ENCODE measurements at places on chromosomes 16 and 17. TPM values are rescaled to one million over a fixed set of nuclear protein-coding genes. Genes with fewer than 3 reads are reported as not detected.
A peak's percentile ranks its signal among the peaks of the same experiment; 100 is the strongest.

The TNFRSF13B gene
- not detected for total RNA-seq

The FOXN1 gene
- not detected for total RNA-seq

- no peak overlapping the region for H3K4me3 ChIP-seq
- H3K36me3 ChIP-seq, result no peaks in the 10 kb centered on the region
- no peak overlapping the region for H3K27ac ChIP-seq
- DNase-seq, result no peak
These were observed 268.1 kb downstream of the IRF8 start for GRCh38 chr16:86167061-86167460.

The MAP3K3 gene
- 29.6 TPM for total RNA-seq

DNA sequence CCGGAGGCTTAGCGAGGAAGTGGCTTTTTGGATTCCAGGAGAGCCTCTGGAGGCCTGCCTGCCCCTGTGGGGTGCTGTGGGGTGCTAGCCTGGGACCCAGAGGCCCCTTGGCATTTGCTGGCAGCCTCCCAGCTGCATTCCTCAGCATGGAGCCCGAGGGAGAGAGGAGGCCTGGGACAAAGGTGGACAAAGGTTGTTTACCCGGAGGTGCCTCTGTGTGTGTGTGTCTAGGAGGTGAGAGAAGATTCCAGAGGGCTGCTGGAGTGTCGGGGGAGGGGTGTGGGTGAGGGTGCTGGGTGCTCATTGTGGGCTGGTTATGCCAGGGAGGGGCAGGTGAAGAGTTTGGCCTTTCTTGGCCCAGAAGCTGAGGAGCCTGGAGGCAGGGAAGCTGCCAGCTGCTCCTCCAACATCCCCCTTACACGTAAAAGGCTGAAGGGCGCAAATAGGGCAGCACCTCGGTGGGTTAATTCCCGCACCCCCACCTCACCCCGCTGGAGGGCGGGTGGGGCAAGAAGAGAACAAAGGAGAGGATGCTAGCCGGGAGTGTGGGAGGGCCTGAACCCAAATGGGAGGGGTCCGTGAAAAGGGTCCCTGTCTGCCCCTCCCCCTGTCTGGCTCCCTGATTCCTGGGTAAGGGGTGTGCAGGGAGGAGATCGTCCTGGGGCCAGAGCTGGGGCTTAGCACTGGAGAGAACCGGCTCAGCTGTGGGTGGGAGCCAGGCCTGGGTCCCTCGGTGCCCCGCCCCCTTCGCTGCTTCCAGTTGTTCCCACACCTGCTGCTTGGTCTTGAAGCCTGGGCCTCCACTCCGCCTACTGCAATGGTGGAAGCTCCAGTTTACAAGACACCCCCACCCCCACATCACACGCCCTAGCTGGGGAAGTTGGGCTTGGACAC, 9.9 kb downstream of the HEXIM2 start:
- H3K4me3 ChIP-seq, result no peak overlapping the region
- H3K36me3 ChIP-seq, result no peaks in the 10 kb centered on the region
- H3K27me3 ChIP-seq, result no peaks in the 10 kb centered on the region

DNA sequence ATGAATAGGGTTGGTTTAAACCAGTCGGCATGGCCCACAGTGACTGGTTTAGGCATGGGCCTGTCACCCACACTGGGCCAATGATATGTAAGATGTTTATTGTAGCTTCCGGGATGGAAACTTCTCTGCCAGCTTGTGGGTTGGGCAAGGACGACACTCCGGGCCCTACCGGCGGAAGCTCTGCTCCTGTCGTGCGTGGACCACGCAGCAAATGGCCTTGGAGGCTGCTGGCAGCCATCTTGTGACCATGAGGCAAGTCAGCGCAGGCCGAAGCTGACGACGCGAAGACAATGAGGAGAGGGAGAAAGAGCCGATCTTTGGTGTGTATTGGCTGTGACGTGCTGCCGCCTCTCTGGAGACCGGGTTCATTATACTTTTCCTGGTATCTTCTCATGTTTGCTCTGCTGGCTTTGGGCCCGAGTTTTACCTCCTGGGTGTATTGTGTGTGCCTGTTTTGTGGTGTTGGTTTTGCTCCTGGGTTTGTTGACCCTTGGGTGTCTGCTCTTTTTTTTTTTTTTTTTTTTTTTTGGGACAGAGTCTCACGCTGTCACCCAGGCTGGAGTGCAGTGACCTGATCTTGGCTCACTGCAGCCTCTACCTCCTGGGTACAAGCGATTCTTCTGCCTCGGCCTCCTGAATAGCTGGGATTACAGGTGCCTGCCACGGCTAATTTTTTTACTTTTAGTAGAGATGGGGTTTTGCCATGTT, 15.4 kb downstream of the SLC25A10 start:
- H3K36me3 ChIP-seq, result no peaks in the 10 kb centered on the region
- peaks cover 17% of the 10 kb centered on the region for H3K27me3 ChIP-seq
- no peak overlapping the region for H3K4me3 ChIP-seq
- no peak for DNase-seq
- no peak overlapping the region for H3K27ac ChIP-seq

DNA sequence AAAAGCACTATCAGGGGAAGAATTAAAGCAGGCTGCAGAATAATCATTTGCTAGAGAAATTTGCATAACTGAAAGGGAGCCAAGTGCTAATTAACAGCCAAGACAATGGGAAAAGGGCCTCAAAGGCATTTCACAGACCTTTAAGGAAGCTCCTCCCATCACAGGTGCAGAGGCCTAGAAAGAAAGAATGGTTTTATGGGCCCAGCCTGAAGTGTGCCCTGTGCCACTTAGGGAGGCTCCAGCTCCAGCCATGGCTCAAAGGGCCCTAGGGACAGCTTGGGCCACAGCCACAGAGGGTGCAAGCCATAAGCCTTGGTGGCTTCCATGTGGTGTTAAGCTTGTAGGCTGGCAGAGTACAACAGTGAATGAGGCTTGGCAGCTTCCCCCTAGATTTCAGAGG, 50.1 kb downstream of the RNF112 start:
- H3K4me3 ChIP-seq, result no peak overlapping the region
- H3K27me3 ChIP-seq, result no peaks in the 10 kb centered on the region
- H3K4me1 ChIP-seq, result peaks cover 40% of the 10 kb centered on the region
- H3K36me3 ChIP-seq, result no peaks in the 10 kb centered on the region
- DNase-seq, result no peak

DNA sequence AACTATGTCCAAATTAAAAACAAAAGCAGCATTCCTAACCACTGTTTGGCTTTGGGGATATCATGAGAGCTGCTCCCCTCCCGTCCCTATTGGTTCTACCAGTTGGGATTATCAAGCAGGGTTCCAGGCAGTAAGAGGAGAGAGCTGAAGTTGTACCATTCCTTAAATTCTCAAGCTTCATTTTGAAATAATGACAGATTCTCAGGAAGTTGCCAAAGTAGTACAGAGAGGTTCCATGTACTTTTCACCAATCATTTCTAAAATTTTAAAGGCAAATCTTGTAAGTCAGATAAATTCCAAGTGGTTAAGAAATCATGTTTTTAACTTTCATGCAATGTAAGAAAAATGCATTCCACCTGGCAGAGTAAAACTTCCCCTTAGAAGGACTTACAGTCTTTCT, 36.9 kb downstream of the TEX2 start:
- no peaks in the 10 kb centered on the region for H3K27me3 ChIP-seq
- H3K4me1 ChIP-seq, result peaks cover 5% of the 10 kb centered on the region
- no peak overlapping the region for H3K27ac ChIP-seq
- no peaks in the 10 kb centered on the region for H3K36me3 ChIP-seq

DNA sequence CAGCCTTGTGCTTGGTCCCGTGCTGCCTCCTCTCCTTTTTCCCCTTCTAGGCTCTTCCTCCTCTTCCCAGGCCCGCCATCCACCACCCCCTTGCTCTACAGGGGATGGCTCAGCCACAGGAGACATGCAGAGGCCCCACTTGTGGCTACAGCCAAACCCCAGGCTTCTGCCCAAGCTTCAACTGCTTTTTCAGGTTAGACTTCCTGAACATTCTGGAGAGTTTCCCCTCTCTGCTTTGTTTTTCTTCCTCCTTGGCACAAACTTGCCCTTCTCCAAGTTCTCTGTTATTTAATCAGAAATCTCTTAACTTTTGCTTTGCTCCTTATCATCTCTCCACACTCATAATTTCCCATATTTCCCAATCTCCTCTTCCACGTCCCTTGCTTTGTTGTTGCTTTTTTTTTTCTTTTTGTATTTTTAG, 18.3 kb upstream of the HAS3 start:
- H3K4me3 ChIP-seq, result no peak overlapping the region
- peaks cover 7% of the 10 kb centered on the region for H3K4me1 ChIP-seq
- H3K36me3 ChIP-seq, result peaks cover 2% of the 10 kb centered on the region
- H3K27ac ChIP-seq, result no peak overlapping the region

DNA sequence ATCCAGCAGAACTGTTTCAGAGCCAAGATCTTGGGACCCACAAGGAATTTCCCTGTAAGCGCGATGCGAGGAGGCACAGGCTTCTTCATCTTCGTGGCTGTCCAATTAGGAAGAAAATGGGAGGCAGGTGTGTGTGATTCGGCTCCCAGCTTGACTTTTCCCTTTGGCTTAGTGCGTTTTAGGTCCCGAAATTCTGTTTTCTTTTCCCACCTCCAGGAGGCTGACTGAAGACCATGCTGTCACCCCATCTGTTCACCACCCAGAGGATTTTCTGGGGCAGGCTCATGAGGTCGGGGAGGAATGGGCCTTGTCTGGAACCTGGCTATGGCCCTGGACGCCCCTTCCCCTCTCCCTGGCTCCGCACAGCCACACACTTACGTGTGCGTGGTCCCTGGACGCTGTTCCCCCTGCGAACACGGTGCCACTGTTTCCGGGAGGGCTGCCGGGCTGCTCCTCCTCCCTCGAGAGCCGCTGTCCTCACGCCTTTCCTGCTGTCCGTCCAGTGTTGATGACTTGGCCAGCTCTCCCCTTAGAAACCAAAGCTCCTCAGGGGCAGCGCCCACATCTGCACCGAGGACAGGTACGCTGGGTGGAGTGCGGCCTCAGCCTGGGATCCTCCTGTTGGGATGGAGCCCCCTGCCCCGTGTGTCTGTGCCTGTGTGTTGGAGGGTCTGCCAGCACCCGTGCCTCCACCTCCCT, 2.7 kb upstream of the PABPN1L start:
- H3K27ac ChIP-seq, result no peak overlapping the region

The EMP2 gene
- total RNA-seq, result not detected

DNA sequence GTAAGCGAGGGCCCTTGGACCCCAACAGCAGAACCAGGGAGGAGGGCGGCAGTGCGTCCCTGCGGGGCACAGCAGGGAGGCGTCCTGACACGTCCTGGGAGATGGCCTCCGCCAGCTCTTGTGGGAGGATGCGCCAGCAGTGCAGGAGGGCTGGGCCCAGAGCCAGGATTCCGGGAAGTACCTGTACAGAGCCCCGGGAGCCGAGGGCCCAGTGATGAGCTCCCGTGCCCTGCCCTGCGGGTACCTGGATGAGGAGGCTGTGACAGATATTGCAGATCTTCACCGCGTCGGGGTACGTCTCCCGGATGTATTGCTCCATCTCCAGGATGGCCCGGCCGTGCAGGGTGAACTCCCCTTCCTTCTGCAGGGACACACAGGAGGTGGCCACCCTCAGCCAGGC, 23.1 kb downstream of the KDM8 start:
- no peaks in the 10 kb centered on the region for H3K27me3 ChIP-seq
- DNase-seq, result no peak
- peaks cover 26% of the 10 kb centered on the region for H3K36me3 ChIP-seq
- H3K4me1 ChIP-seq, result peaks cover 36% of the 10 kb centered on the region
- no peak overlapping the region for H3K27ac ChIP-seq
- no peak overlapping the region for H3K4me3 ChIP-seq

- H3K27ac ChIP-seq, result no peak overlapping the region
- H3K4me1 ChIP-seq, result peaks cover 16% of the 10 kb centered on the region
- no peak for DNase-seq
- no peaks in the 10 kb centered on the region for H3K27me3 ChIP-seq
These were observed 30.1 kb upstream of the HAPSTR1 start for GRCh38 chr16:9061358-9061813.

DNA sequence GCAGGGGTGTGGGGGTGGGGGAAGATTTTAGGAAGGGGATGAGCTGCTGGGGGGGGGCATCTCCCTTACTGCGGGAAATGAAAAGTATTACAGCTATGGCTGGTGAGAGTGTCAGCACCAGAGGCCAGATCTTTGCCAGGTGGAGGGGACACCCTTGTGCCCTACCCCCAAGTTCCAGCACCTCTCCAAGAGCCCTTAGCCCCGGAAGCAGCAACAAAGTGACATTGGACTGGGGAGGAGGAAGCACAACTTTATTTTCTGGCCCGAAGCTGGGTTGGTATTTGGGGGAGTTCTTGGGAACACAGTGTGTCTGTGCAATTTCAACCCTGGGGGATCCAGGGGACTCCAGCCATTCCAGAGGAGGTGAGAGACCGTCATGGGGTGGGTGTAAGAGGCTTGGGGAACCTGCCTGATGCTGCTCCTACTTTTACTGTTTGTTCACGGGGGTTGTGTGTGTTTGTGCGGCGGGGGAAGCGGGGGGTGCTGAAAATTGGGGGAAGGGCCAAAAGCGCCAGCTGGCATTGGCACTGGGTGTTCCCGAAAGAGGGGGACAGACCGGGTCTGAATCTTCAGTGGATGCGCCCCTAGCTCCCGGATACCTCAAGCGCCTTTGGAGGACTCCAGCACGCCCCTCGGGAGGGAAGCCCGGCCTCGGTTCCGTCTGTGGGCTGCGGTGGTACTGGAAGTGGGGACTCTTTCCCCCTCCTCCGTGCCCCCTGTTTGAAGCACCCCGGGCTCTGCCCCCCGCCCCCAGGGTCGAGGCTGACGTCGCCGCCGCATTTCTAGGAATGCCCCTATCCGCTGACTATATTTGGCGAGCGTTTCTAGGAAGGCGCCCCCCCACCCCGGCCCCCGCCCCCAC, 230.3 kb downstream of the MRTFB start:
- peaks cover 17% of the 10 kb centered on the region for H3K4me1 ChIP-seq
- H3K27me3 ChIP-seq, result no peaks in the 10 kb centered on the region
- peak; percentile 47 for DNase-seq
- no peak overlapping the region for H3K27ac ChIP-seq

DNA sequence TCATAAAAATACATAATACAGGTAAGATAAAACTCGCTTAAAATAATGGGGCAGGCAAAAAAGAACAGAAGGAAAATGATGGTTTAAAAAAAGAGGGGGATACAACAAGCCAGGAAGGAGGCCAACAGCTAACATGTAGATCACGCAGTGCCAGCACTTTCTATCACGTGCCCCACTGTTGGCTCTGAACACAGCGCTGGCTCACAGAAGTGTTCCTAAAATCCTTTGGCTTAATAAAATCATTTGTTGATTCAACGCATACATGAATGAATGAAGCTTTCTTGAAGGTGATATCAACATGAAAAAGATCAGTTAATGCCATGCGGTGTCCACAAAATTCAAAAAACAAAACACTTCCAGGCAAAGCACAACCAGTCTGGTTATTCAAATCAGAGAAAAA, 8.5 kb downstream of the ITGAE start:
- no peak overlapping the region for H3K27ac ChIP-seq
- H3K4me3 ChIP-seq, result no peak overlapping the region
- H3K27me3 ChIP-seq, result no peaks in the 10 kb centered on the region
- H3K4me1 ChIP-seq, result peaks cover 18% of the 10 kb centered on the region
- DNase-seq, result no peak

DNA sequence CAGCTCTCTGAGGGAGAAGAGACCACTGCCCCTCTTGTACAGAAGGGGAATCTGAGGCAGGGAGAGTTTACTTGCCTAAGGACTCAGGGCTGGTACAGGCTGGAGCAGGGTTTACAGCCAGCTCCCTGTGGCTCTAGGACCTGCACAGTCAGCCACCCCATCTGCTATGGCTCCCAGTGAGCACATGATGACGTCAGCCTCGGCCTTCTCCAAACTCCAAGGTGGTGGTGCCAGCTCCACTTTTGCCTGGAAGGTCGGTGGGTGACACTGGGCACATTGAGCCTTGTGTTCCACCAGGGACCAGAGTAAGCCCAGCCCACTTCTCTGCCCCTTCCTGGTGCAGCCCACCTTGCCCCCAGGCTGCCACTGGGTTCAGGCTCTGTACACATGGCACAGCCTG, 202.2 kb downstream of the ENGASE start:
- no peaks in the 10 kb centered on the region for H3K36me3 ChIP-seq
- no peak for DNase-seq
- H3K27ac ChIP-seq, result no peak overlapping the region
- no peak overlapping the region for H3K4me3 ChIP-seq
- H3K4me1 ChIP-seq, result peaks cover 3% of the 10 kb centered on the region

The NLE1 gene
- total RNA-seq, result 35.2 TPM

- H3K4me3 ChIP-seq, result no peak overlapping the region
- peaks cover 2% of the 10 kb centered on the region for H3K36me3 ChIP-seq
These were observed 3.2 kb downstream of the CDH8 start for GRCh38 chr16:62033065-62033464.
